ENCODE measurements at places on chromosomes 11 and 22.

DNA sequence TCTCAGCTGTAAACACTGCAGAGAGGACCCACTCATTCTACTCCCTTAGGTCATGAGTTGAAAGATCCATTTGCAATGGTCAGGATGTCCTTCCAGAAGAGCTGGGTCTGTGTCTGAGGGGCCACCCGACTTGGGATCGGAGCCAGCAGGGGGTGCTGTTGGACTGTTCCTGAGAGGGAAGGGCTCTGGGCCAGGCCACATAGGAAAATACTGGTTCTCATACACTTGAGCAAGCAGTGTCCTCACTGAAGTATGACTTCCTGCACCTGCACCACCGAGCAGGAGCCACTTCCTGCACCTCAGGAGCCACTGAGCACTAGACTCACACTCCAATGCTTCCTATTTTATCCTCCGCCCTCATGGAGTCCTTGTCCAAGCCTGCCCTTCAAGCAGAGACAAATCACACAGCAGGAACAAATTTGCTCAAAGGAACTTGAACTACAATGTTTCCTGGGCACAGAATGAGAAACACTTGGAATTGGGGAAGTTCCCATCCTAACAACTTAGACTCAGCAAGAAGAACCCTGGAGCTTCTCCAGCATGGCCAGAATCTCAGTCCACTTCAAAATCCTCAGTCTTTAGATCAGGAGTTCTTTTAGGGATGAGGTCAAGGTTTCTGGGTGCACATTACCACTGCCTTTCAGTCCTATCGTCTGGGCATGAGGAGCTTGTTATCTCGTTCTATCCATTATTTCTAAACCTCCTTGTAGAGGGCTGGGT, 36.6 kb upstream of the VPREB1 start:
- peak; percentile 43 for DNase-seq

GRCh38 chr22:42805016-42805997, 51.8 kb downstream of the ARFGAP3 start:
- DNase-seq, result no peak

- no peak for DNase-seq
Observed at GRCh38 chr22:19705181-19705934, 8.9 kb upstream of the SEPTIN5 start.

DNA sequence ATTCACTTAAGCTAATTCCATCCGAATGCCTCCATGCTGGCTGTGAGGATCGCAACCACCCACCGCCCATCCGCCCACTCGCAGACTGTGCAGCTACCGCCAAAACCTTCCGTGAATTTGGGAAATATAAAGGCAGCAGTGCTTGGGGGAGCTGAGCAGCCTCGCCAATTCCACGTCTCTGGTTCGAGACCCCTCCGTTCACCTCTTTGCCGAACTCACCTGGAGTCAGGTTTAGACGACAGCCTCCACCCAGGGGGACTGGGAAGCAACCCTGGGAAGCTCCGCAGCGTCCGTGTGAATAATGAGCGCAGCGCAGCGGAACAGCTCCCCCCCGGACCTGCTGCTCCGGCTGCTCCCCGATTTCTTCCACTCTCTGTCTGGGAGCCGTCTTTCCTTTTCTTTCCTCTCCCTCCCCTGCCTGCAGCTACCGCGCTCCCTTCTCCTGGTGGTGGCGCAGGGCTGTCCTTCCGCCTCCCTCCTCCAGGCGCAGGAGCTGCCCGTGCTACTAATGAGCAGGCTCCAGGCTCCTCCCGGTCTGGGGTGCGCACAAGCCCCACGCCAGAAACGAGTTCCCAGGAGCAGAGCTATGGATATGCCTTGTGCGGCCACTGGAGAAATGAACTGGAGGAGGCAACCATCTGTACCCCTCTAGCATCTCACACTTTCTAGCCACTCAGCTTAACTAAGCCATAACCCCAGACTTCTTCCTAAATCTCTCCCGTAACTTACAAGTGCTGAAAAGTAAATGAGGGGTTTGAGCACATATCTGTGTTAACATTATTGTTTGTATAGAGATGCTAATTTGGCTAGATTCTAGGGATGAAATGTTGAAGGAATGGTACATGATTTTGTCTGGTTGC, 107.3 kb downstream of the XKR3 start:
- no peak for DNase-seq

DNA sequence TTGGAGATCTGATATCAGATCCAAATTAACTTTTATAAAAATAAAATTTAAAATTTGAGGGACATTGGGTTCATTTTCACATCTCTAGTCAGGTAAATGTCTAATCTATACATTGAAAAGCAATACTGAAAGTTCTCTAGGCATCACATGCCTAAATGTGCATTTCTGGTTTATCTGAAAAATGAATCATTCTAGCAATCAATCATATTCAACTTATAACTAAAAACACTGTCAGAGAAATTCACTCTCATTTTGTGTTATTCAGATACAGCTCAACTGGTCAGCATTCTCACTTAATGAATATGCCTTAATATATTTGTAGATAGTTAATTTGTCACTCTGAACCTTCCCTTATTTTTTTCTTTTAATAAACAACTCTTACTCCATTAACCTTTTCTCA, 243.2 kb downstream of the CASP12 start:
- DNase-seq, result no peak

GRCh38 chr22:27989758-27990450, 70.8 kb upstream of the PITPNB start:
- DNase-seq, result no peak

- no peak for DNase-seq
Observed at GRCh38 chr11:43555186-43555585, 125.4 kb upstream of the HSD17B12 start.

- no peak for DNase-seq
Observed at GRCh38 chr11:17514476-17514875, 29.7 kb downstream of the USH1C start.

DNA sequence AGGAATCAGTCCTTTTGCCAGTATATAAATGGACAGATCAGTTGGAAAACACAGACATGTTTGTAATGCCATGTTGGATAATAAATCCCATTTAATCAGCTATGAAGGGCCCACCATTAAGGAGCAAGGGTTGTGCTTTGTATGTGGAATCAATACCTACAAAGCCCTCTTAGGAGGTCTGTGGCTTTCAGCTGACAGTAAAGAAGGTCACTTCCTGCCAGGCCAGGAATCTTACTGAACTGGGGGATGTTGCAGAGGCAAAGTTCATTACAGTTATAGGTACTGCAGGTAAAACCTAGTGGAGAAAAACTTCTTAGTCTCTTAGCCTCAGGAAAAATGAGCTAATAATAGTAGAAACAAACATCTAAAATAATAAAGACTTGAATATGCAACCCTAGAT, 129.5 kb downstream of the FAM76B start:
- no peak for DNase-seq

DNA sequence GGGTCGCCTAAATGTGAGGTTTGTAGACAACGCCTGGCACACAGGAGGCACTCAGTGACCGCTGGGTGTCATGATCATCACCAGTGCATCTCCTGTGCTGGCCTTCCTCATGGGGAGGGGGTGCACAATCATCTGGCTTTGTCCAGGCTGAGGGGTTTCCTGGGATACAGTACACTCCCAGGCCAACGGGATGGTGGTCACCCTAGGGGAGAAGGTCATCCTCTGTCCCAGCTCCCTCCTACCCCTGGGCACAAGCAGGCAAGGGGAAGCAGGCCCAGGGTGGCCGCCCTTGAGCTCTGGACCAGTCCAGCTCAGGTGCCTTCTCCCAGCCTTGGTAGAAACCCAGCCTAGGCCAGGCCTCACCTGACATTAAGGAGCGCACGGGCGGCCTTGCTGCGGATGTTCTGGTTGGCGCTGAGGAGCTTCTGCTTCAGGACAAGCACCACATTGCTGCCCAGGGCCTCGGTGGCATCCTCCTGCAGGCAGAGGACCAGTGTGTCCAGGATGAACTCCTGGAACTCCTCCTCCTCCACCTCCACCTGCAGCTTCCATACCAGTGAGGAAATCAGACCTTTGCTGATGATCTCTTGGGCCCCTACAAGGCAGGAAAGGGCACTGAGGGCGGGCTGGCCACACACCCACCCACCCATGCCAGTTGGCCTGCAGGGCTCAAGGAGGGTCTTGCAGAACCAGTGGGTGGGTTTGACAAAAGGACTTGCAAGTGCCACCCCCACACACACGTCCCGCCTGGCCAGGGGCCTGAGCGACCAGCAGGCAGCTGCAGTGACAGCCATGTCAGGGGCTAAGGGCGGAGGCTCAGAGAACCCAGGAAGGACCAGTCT, 6.6 kb upstream of the GNAZ start:
- DNase-seq, result no peak

GRCh38 chr11:125974284-125974683, 28.4 kb downstream of the VSIG10L2 start:
- no peak for DNase-seq

GRCh38 chr11:68026391-68027105, 3.9 kb upstream of the NDUFS8 start:
- DNase-seq, result no peak
